ENCODE measurements at places on chromosomes 3 and 15.

DNA sequence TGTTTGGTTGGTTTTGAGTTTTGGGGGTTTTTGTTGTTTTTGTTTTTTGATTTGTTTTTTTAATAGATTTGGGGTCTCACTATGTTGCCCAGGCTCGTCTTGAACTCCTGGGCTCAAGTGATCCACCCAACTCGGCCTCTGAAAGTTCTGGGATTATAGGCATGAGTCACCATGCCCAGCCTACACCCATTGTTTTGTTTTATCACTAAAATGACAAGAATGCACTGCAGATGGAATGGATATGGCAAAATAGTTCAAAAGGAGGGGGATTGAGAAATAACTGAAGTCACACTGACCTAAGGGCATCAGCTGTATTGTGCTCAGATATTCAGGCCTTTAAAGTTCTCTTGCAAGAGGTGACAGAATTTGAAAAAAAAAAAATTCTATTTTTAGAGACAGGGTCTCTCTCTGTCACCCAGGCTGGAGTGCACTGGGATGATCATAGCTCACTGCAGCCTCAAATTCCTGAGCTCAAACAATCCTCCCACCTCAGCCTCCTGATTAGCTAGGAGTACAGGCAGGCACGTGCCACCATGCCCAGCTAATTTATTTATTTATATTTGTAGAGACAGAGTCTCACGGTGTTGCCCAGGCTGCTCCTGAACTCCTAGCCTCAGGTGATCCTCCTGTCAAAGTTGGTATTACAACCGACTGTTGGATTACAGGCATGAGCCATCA is 4.4 kb upstream of the RASA2 start:
- DNase-seq, result no peak

- no peak for DNase-seq
Measured at GRCh38 chr3:39541917-39542329, 74.4 kb downstream of the MOBP start.

DNA sequence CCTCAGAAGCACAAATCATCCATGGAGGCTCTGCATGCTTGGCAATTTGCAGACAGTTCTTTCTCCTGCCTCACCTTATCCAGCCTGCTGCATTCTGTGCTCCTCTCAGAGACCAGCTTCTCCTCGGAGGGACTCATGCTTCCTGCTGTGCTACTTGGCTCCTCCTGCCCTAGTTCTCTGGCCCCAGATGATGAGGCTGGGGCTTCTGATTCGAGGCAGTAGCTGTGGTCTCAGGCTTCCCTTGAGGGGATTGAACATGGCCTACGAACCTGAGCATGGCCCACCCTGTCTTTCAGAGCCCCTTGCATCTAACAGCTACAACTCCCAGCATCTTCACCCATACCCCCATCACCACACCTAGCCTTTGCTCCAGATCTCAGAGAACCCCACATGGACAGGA is 6.7 kb downstream of the VIPR1 start:
- peak; percentile 7 for DNase-seq

DNA sequence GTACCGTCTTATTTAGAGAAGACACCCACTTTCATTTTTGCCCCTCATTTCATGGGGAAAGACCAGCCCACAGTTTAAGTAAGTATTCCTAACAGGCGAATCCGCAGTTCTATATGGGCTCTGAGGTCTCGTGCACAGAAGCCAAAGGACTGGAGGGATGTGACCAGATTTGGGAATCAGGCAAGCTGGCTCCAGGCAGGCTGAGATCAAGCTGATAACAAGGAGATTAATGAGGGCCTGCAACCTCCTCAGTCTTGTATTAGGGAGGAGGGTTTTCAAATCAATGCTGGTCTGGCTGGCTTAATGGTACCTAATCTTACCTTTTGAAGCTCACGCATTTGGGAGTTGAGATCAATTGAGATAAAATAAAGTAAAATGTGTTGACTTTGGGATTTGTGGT is 15.3 kb downstream of the ST8SIA2 start:
- DNase-seq, result no peak

DNA sequence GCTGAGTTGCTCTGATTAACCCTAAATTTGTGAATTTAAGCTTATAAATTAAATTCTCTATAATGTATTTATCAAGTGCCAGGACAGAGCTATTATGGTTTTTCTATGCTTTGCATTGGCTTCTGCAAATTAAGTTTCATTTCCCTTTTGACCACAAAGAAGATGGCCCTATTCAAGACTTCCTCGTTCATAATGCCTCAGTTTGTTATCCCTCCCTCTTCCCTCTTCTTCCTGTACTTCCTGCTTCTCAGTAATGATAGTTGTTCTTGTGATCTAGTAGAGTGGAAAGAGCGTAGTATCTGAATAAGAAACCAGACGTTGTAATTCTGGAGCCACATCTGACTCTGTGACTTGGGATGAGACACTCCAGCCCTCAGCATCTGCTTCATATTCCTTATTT is 118.7 kb downstream of the CACNA1D start:
- DNase-seq, result no peak

- no peak for DNase-seq
Measured at GRCh38 chr15:93452537-93453211, 363.7 kb upstream of the RGMA start.

GRCh38 chr3:32706348-32707025 is 21.5 kb downstream of the CNOT10 start:
- no peak for DNase-seq

- no peak for DNase-seq
Measured at GRCh38 chr15:66730168-66731021, 28.4 kb downstream of the SMAD6 start.

GRCh38 chr3:187520027-187520945 is 149.9 kb downstream of the SST start:
- DNase-seq, result no peak

DNA sequence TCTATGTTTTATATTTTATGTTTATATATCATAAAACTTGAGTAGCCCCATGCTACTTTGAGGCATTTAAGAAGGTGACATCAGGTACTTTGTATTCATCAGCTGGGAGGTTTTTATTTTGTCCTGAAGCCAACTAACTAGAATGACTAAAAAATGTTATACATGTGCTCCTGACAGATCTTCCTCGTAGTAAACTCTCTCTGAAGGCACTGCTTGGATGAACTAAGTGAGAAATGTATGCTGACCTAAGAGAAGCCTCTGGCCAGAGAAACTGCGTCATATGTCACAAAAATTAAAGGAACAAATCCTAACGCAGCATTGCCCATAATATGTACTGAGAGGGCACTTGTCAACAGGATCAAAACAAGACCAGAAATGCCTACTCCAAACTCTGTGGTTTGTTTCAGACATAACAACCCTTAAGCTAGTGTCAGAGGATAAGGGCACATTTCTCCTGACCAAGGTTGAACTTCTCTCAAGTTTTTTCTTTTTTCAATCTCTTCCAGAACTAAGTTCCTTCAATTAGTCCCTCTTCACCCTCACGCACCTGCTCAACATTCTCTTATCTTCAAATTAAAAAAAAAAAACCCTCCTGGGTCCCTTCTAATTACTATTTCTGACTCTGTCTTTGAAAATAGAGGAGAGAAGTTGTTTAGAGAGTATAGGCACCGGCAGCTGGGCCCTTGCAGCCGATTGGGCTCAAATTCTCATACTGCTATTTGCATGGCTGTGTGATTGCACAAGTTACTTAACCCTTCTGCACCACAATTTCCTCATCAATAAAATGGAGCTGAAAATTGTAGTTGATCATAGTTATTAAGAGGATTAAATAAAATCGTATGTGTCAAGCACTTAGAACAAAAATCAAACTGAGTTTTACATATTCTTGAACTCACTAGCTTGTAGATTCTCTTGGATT is 159.0 kb downstream of the FRMD5 start:
- no peak for DNase-seq

GRCh38 chr3:177822681-177823096 is 625.4 kb upstream of the TBL1XR1 start:
- no peak for DNase-seq

- no peak for DNase-seq
Measured at GRCh38 chr15:97346221-97346620, 614.3 kb upstream of the ARRDC4 start.

DNA sequence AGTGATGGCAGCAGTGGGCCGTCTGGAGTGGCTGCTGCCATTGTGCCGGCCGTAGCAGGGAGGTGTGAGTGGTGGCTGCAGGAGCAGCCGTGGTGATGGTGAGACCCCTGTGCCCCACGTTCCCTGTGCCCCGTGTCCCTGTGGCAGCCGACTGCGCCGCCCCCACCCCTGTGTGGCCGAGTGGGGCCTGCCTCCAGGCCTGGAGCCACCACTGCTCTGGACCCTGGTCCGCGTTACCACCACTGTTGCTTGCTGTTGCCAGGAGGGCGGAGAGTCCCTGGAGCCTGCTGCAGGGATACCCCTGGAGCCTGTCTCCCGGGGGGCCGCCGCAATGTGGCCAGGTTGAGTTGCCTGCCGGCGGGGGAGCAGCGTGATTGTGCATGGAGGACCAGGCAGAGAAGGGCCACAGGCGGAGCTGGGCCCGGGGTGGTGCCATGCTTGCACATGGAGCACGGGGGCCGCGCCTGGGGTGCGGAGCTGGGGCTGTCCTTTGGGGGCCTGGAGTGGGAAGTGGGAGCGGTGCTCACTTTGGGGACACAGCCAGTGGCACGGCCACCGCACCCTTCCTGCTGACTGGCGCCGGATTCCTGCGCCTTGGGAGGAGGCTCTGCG is 50.1 kb downstream of the SLC6A20 start:
- no peak for DNase-seq

- peak; percentile 72 for DNase-seq
Measured at GRCh38 chr3:197010556-197011351, 18.9 kb downstream of the MELTF start.

DNA sequence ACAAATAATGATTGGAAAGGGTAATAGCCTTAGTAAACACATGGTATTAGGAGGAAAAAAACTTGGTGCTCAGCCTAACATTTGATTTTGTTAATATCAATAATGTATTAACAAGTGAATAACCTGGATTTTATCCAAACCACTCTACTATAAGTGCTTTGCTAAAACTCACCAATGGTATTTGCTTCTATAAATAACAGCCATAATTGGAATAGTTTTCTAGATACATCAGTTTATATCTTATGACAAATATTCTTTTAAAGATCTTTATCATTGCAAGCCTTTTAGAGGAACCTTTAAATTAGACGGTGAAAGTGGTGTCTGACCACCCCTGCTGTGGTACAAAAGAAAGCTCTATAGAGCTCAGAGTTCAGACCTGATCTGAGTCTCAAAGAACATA is 123.9 kb downstream of the SHOX2 start:
- no peak for DNase-seq

GRCh38 chr3:50296721-50297383 is 2.4 kb downstream of the HYAL3 start:
- no peak for DNase-seq

- DNase-seq, result peak; percentile 87
Measured at GRCh38 chr3:4492208-4493013, 737 bp upstream of the ITPR1 start.

- no peak for DNase-seq
Measured at GRCh38 chr3:58034738-58035523, 26.7 kb downstream of the FLNB start.

DNA sequence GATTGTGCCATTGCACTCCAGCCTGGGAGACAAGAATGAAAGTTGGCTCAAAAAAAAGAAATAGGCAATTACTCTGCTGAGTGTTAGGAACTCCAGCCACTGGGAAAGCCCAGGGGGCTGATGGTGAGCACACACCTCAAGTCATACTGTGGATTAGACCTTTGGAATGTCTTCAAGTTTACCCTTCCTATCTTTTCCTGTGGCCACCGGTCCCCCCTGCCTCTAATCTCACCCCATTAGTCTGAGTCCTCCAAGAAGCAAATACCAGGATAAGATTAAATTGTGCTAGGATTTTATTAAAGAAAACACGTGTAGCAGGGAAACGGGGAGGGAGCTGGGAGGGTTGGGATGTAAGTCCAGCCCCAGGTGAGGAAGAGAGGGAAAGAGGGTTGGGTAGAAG is 31.6 kb downstream of the TMEM40 start:
- DNase-seq, result no peak

DNA sequence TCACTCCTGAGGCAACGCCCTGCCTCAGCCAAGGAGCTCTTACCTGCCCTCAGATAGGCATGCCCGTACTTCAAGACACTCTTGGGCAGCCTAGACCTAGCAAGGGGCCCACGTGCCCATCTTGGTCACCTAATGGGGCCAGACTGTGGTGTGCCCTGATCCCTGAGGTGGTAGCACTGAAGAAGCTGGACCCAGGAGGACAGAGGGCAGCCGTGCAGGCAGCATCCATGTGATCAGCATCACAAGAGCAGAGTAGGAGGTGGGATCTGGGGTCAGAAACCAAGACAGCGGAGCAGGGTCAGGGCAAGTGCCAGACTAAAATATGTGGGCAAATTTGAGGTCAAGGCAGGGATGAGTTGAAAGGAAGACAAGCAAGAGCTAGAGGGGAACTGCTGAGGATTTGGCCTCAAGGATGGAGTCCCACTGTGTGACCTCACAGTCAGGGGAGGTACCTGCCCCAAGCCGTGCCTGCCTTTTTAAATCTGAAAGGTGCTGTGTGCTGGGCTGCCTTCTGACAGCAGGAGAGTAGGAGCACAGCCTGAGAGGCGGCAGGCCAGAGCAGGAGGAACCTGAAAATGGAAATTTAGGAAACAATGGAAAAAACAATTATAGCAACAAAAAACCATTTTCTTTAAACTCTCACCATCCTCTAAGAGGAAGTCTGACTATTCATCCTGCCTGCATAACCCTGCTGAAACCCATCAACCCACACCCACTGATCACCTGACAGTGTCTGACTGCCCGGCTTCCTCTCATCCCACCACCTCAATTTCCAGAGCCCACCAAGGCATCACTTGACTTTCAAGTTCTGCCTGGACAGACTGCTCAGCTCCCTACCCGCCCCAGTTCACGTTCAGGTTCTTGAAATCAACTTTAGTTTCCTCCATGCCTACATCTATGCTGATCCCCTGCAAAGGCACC is 7.3 kb downstream of the ZBTB38 start:
- DNase-seq, result no peak

GRCh38 chr15:70248116-70249025 is 150.7 kb upstream of the TLE3 start:
- DNase-seq, result no peak

DNA sequence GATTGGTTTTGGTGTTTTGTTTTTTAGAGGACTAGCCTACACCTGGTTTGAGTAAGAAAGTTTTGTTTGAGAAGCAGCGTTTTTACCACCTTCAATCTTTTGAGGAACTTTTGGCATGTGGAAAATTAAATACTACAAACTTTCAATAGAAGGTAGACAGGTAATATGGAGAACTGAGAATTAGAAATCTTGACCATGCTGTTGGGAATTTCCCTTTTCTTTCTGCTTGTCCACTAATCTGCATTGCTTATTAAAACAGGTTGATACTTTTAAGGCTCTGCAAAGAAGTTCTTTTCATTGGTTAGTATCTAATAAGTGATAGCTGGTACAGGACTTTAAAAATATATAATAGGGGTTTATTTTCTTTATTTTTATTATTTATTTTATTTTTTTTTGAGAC is 31.9 kb downstream of the UBE2E1 start:
- no peak for DNase-seq

DNA sequence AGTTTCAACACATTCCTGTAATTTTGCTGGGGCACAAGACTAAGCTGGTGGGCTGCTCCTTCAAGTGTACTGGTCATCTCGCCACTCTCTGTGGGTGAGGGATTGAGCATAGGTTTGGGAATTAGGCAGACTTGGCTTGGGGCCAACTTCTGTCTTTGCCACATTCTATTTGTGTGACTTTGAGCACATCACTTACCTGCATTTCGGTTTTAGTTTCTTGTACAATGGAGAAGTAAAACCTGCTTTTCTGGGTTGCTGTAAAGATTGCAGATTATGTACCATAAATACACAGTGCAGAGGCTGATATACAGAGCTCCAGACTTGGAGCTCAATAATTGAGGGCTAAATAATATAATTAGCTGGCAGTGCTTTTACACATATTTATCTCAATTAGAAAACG is 162.1 kb downstream of the C3orf38 start:
- no peak for DNase-seq

GRCh38 chr15:73680549-73680948 is 3.6 kb upstream of the CD276 start:
- DNase-seq, result no peak

Data from posterior cingulate gyrus (tissue), 11 donors.